ENCODE measurements at places on chromosomes 12 and 14. TPM values are rescaled to one million over a fixed set of nuclear protein-coding genes. Genes with fewer than 3 reads are reported as not detected.

DNA sequence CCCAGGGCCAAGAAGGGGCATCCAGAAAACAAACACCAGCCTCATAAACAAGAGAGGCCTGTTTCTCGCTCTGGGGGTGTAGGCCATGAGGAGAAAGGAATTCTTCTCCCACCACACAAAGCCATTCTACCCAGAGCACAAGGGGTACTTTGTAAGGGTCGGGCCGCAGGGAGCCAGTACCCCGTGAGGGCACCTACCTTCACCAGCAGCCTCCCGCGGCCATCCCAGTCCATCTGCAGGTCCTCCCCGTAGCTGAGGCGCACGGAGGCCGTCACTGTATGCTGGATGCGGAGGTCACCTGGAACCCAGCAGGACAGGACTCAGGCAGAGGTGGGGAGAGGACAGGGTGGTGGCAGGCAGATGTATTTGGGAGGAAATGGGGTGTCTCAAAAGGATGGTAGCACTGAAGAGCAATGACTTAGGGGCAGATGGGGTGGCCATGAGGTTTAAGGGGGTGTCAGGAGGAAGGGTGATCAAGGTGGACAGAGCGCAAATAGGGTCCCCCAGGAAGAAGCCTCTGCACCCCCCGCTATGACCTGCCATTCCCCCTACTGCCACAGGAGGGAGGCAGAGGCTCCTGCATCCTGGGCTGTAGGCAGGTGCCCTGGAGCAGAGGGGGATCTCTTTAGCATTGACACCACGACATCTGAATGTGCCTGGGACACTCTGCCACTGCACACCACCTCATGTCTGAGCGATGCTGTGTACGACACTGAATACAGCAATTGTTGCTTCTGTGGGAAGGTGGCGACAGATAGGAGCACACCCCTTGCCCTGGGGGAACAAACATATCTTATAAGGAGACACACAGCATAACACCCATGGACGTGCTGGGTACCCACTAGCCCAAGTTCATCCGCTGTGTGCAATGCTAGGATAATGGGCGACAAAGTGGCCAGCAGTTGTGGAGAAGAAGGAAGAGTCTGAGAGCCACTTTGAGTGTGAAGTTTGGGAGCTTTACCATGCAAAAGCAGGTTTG is 61.4 kb downstream of the VWF start:
- H3K4me3 ChIP-seq, result no peak overlapping the region
- peak; percentile 61 for DNase-seq
- no peaks in the 10 kb centered on the region for H3K36me3 ChIP-seq
- no peak overlapping the region for H3K27ac ChIP-seq
- H3K27me3 ChIP-seq, result peaks cover 14% of the 10 kb centered on the region

DNA sequence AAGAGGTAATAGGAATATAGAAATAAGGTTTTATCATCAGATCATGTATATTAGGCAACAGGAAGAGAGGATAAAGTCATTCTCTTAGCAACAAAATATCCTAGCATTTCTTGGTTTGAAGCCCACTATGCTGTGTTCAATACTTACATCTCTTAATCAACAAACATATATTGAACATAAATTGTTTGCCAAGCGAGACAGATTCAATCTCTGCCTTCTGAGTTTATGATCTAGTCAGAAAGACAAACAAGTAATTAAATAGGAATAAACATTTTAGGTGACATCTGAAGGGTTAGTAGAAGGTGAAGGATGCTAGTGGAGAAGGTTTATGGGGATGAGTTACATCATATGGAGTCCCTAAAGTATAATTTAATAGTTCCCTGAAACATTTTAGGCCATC is 54.8 kb downstream of the PPHLN1 start:
- no peak overlapping the region for H3K4me3 ChIP-seq
- DNase-seq, result no peak
- no peaks in the 10 kb centered on the region for H3K27me3 ChIP-seq
- peaks cover 47% of the 10 kb centered on the region for H3K36me3 ChIP-seq
- H3K4me1 ChIP-seq, result peaks cover 19% of the 10 kb centered on the region

Gene CD163L1
- total RNA-seq, result not detected

Gene RTN1
- total RNA-seq, result not detected

Gene RHOJ
- total RNA-seq, result not detected

Gene NR1H4
- total RNA-seq, result not detected

Gene DHH
- total RNA-seq, result 0.15 TPM
